ENCODE measurements at places on chromosomes 5 and 9.

- no peak for DNase-seq
Observed at GRCh38 chr5:34854459-34855174, 15.7 kb downstream of the TTC23L start.

DNA sequence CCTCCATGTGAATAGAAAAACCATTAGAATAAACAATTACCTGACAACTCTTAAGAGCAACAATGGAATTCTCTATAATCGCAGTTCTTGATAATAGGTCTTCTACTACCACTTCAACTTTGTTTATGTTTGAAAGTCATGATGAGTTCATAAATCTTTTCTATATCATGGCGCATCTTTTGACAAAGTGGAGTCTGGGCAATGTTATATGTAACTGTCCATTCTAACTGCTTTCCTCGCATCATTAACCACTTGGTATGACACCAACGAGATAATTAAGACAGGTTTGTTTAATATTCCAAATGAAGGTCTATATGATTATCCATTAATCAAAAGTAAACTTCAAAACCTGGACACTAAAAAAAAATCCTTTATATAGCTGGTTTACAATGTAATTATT lies 272.0 kb downstream of the DENND1A start:
- no peak for DNase-seq

- DNase-seq = no peak
Observed at GRCh38 chr5:21574438-21574837, 1278.7 kb downstream of the CDH12 start.

DNA sequence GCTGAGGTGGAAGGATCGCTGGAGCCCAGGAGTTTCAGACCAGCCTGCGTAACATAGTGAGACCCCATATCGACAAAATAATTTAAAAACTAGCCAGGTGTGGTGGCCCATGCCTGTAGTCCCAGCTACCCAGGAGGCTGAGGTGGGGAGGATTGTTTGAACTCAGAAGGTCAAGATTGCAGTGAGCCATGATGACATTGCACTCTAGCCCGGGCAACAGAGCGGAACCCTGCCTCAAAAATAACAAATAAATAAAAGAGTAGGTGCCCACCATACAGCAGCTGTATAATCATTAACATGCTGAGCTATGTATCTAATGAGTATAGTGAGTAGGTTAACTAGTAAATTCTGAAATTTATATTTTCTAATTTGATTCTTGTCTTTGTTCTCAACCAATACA lies 11.0 kb upstream of the ATP6V0E1 start:
- DNase-seq = no peak

DNA sequence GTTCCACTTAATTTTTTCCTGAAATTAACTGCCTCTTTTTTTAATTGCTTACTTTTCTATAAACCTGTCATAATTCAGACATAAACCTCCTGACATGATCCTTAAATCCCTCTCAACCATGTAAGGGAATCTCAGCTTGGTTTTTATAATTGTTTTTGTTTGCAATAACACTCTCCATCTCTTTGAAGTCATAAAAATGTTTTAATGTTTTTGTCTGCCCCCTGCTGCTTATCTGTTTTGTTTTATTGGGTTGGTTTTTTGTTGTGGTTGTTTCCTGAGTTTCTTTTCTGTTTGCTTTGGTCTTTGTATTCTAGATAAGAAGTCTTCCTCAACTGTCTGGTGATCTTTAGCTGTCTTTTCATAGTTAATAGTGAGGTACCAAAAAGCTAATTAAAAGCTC lies 142.0 kb downstream of the CDH6 start:
- no peak for DNase-seq

Data from stimulated activated CD8-positive, alpha-beta memory T cell treated with anti-CD3 and anti-CD28 coated beads, Interleukin-15, amount 100 ng/mL, for 48 hours (primary cell).